ENCODE measurements at places on chromosomes 3 and 15.

DNA sequence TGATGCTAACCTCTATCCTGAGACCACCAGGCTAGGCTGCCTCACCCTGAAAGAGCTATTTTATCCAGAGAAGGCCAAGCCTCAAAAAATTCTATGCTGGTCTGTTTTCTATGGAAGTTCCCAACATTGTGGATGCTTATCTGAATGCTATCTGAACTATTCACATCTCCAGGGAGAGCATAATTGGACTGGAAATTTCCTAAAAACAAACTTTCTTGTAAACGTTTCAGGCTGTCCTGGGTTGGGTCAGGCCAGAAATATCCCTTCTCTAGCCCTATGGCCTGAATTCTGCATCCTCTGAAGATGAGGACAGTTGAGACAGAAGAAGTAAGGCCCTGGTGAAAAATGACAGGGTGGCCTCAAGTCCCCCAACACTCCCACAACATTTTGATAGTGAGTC lies 706.4 kb upstream of the NR2F2 start:
- DNase-seq, result no peak

DNA sequence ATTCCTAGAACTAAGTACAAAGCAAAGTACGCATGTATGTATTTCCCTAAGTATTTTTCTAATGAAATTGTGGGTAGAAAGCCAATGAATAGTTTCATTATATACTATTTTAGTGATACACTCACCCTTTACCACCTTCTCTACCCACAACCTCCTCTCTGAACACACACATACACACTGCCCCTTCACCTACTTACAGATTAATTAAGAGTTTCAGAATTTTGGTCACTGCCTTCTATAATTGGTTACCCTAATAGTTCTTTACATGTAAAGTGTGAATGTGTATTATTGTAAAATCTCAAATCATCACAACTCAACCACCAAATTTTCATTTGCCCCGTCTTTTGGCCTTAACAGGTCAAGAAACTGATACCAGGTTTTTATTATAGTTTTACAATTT lies 7.2 kb downstream of the PFN2 start:
- DNase-seq, result no peak

DNA sequence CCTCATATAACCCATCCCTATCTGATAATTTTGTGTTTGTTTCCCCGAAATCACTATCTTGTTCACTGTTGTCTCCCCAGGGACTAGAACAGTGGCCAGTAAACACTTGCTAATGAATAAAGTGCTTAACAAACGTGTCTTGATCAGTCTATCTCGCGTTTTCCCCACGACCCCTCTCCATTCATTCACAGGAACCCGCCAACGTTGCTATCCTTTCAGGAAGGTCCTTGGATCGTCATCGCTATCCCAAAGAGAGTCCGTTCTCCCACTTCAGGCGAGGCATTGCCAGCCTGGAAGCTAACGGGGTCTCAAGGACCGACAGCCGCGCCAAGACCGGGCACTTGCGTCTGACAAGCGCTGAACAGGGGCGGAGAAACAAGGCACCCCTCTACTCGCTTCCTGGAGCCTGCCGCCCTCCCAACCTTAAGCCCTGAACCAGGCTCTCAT lies 344 bp downstream of the LINS1 start:
- no peak for DNase-seq

DNA sequence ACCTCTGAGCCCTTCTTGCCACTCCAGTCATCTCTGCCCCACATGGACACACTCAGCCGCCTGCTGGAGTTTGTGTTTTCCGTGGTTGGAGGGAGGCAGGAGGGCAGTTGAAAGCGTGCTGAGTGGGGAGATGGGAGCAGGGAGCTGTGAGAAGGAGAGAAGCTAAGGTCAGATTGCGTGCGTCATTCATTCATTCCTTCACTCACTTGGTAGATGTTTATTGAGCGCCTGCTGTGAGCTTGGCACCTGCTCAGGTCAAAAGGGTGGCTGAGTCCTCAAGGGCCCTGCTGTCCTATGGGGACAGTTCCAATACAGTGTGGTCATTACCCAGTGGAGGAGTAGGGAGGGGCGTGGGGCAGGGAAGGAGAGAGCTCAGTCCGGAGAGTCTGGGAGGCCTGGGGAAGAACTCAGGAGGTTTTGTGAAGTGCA lies 23.5 kb downstream of the LIMD1 start:
- no peak for DNase-seq

GRCh38 chr3:111260878-111261277 lies 189.3 kb downstream of the NECTIN3 start:
- DNase-seq, result no peak

GRCh38 chr3:14413381-14414071 lies 11.1 kb downstream of the SLC6A6 start:
- no peak for DNase-seq

DNA sequence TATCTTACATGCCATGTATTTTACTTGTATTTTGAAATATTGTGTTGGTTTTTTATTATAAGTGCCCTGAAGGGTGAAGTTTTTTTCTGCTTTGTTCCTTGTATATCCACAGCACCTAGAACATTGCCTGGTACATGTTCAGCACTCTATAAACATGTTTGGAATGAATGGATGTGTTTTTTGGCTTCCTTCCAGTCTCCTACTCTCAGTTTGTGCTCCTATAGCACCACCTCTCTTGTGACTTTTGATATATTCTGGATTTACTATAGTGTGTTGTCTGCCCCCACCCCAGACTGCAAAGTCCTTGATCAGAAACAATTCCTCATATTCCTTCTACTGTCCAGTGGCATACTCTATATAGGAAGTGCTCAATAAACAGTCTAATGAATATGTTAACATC lies 60.6 kb downstream of the PLCL2 start:
- DNase-seq, result no peak

DNA sequence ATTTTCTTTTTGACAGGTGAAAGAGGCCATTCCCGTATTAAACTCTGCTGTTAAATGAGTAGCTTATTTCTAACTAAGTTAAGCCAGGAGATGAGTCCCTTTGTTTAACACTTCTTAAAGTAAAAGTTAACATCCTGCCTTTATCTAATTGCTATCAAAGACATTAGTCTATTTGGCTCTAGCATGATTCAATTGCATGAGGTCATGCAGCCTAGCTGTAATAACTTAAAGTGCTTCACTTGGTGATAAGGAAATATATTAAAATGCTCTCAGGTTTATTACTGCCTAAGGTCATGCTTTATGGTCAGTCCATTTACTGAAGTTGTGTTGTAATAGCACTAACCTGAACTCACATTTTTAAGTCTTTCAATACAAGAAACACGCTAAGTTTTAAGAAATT lies 82.3 kb upstream of the MLF1 start:
- no peak for DNase-seq

DNA sequence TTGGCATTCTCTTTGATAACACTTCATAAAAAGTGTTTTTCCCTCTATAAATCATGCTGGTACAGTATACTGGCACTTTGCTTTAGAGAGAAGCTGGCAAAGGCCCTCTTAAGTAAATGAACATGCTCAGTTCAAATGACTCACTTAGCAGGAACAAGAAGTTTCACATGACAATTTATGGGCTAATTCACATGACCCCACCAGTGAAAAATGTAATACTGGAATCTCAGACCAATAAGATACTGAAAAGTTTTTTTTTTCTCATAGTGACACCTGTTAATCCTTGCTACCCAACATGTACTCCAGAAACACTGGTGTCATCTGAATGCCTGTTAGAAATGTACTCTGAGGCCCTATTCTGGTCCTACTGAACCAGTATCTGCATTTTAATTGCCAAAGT lies 13.9 kb downstream of the BTBD1 start:
- no peak for DNase-seq

GRCh38 chr15:27050163-27050562 lies 79.2 kb downstream of the GABRG3 start:
- no peak for DNase-seq
